ENCODE measurements at places on chromosomes 7 and 10.

DNA sequence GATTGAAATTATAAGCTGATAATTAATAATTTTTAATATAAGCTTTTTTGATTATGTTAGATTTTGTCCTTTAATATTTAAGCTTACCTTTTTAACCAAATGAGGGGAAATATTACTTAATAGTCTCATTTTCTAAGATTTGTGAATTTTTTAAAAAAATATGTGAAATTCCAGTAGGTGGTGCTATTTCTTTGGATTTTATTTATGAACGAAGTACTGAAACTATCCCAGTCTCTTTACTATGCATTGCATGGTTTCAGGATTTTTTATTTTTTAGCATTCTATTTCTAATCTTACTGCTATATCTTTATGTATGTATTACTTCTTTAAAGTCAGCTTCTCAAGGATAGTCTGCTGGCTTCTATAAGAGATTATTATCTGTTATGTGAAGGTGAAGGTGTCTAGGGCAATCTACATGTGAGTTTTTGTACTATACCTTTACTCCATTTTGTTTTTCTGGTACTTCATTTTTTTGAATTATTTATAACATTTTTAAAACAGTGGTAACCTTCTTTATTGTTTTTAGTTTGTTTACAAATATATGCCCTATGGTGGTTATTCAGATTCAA is 78.3 kb downstream of the ATRNL1 start:
- DNase-seq, result no peak

GRCh38 chr10:61898435-61898778 is 3.1 kb upstream of the ARID5B start:
- DNase-seq, result no peak

- DNase-seq, result no peak
Observed at GRCh38 chr7:101631224-101631714, 2.2 kb upstream of the MYL10 start.

- DNase-seq, result no peak
Observed at GRCh38 chr10:122258136-122259074, 12.7 kb upstream of the BTBD16 start.

- no peak for DNase-seq
Observed at GRCh38 chr7:66202441-66202840, 2.7 kb upstream of the TPST1 start.

- DNase-seq, result no peak
Observed at GRCh38 chr7:69184339-69184738, 413.9 kb upstream of the AUTS2 start.

DNA sequence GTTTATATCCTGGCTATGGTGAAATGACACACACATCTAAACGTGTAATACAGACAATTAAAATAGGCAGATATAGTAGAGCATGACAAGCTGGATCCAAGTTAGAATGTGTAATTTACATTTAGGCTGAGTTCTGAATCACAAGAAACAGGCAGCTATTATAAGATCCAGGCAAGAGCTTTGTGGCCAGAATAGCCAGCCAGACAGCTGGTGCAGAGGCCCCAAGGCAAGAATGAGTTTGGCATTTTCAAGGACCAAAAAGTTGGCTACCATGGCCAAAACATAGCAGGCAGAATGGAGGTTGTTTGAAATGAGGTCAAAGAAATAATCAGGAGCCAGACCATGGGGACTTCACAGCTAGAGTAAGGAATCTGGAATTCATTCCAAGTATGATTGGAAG is 281.7 kb downstream of the MTERF1 start:
- DNase-seq, result no peak

GRCh38 chr10:26238378-26238777 is 21.8 kb downstream of the GAD2 start:
- DNase-seq, result no peak

GRCh38 chr7:149882248-149883047 is 8.7 kb downstream of the ATP6V0E2 start:
- DNase-seq, result no peak

- no peak for DNase-seq
Observed at GRCh38 chr10:124592736-124593430, 131.3 kb downstream of the LHPP start.

Measured in NCI-H510A (cell line).